ENCODE measurements at places on chromosomes 6 and 20. TPM values are rescaled to one million over a fixed set of nuclear protein-coding genes. Genes with fewer than 3 reads are reported as not detected.

DNA sequence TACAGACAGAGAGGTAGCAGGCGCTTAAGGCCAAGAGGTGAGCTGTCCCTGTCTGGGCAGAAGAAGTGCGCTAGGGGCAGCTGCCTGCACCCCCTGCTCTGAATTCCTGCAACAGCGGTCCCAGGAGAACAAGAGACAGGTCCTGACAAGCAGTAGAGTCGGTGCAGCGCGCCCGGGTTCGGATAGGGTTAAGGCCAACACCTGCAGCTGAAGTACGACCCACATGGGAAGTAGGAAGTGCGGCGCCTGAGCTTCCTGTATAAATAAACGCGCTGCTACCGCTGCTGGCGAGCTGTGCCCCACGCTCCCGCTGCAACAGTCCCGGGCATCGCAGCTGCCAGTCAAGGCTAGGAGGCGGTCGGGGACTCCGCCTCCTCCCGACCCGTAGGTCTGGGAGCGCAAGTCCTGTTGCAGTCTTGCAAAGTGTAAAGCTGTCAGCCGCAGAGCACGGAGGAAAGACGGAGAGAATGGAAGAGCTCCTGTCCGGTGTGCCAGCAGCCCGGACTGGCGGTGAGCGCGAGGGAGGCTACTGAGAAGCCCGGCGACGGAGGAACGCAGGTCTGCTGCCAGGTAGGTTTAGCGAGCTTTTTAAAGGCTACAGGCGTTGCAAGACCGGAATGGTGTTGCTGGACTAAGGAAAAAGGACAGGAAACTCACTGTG lies at the start of gene RNF144B:
Gene RNF144B, plus strand, starts transcription at position 290 of the 661 bp plus-strand sequence. CDS start 12,185 bp downstream, outside the sequence.
- peak; percentile 89 for DNase-seq

- no peak for DNase-seq
These were observed 18.9 kb upstream of the SRSF6 start for GRCh38 chr20:43438578-43439316.

- no peak for DNase-seq
These were observed 65.7 kb downstream of the PSMG4 start for GRCh38 chr6:3324262-3324942.

The SPATS1 gene
- not detected for total RNA-seq

DNA sequence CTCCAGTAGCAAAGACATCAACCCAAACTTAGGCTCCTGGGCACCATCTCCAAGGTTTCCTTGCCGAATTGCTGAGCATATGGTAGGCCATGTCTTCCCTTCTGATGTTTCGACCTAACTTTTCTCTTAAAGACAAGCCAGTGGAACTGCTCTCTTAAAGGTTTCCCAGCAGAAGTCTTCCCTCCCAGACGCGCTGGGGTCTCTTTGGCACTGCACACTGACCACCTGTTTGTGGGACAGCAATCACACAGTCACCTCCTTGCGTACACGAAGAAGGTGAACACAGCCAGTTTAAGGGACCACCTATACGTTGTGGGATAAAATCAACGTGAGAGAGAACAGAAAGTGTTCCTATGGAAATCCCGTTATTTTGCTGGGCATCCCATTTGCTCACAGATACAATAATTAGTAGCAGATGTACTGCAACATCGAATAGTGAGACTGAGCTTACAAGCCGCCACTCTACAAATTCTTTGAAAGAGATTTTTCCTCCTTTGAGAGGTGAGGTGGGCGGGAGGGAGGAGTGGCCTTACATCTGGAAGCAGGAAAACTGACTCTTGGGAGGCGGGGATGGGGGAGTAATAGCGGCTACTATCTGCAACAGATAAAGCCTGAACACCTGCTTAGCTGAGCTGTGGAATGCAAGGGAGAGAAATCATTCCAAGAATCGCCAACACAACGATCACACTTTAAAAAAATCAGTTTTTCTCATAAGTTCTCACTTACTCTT lies 9.9 kb downstream of the GRIK2 start:
- DNase-seq, result no peak

The GPLD1 gene
- total RNA-seq, result 2.4 TPM

DNA sequence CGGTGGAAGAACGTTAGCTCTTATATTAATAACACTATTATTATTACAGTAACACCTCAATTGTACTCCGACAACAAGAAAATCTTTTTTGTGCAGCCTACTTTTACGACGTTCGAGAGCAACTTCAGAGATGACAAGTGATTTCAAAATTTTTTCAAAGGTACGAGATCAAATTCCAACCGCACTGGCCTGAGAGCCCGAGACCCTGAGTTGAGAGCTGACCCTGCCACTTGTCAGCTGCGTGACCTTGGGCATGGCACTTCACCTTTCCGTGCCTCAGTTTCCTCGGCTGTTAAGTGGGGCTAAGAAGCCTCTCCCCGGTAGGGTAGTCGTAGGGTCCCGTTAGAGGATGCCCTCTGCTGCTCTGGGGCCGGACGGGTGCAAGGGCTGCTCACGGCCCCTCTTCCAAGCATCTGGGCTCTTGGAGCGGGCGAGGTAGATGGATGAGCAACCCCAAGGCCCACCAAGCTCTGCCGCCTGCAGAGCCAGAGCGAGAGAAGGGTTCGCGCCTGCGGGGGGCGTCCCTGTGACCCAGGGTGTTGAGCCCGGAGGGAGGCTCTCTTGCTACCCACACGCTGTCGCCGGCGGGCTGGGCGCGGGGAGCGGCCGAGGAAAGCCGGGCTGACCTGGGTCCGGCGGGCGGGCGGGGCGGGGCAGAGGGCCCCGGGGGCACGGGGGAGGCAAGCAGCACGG lies 510 bp downstream of the NDRG3 start:
- DNase-seq, result no peak

DNA sequence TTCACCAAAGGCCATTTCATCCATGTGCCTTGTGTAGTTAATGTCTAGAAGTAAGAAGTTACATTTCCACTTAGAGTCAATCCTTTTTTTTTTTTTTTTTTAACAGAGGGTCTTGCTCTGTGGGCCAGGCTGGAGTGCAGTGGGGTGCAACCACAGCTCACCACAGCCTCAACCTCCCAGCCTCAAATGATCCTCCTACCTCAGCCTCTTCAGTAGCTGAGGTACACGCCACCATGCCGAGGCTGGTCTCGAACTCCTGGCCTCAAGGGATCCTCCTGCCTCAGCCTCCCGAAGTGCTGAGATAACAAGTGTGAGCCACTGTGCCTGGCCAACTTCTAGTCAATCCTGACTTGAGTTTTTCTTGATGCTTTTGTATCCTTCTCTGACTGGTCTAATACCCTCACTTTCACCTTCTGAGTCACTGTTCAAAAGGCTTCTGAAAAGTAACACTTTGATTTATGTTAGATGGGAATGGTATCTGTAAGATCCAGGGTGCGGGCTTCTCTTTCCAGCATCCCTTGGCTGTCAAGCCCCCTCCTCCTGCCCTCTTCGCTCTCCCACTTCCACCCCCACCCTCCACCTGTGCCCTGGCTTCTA lies 22.1 kb downstream of the TRAM2 start:
- no peak for DNase-seq

DNA sequence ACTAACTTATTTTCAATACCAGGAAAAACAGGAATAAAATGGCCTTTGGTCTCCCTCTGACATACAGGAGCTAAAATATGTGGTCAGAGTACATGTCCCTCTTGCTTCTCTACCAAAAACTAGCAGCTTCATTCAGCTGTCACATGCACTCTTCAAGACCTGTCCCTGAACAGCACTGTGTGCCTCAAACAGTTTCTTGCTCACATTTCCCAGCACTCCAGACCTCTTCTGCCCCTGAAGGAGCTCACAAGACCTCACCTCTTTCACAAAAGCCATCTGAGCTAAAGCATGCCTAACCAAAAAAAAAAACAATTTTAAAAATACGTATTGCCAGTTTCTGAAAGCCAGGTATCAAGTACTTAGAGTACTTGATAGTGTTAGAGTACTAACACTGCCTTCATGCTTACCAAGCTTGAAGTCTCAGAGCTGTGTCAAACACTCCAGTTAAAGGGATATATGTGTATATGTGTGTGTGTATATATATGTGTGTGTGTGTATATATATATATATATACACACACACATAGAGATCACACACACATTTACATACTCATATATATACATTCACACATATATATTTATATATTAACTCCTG lies 148.3 kb upstream of the POU3F2 start:
- no peak for DNase-seq

The XKR7 gene
- total RNA-seq, result not detected

The SLCO4A1 gene
- 1.5 TPM for total RNA-seq

DNA sequence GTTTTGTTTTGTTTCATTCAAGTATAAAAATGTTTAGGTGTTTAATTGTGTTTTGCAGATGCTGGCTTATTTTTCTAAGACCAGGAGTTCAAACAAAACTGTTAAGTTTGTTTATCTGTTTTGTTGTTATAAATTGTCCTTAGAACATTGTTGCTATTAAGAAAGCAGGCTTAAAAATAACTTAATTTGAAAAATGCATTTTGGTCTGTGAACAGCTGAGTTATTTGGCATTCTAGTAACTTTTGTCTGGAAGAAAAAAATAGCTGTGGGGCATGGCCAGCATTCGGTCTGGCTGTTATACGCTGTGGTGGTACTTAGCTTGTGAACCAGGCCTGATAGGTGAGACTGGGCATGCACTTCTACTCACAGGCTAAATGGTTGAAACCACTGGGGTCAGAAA lies 37.8 kb downstream of the SLX4IP start:
- DNase-seq, result no peak

- no peak for DNase-seq
These were observed 299.4 kb upstream of the NRSN1 start for GRCh38 chr6:23826572-23826971.

GRCh38 chr6:75852721-75853120 lies 103.7 kb downstream of the MYO6 start:
- no peak for DNase-seq

DNA sequence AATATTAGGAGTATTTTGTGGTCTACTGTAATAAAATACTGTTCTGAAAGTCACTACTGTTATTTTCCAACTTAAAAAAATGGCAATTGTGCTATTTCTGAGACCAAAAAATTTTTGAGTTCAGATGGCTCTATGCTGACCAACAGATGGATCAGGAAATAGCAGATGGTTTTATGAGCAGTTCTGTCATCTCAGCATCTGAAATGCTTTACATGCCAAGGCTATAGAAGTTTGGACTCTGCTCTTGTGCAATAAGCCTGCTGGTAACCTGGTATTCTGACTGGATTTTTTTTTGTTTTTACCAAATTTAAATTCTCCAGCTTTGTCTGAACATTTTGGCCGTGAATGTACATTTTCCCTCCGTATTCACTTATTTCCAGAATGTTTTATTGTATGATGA lies 1127.5 kb downstream of the GRIK2 start:
- no peak for DNase-seq

The C20orf96 gene
- total RNA-seq, result 19.9 TPM

The AKAP12 gene
- total RNA-seq, result 154 TPM

GRCh38 chr6:106511288-106512047 lies 117.8 kb downstream of the RTN4IP1 start:
- DNase-seq, result no peak

GRCh38 chr6:43750622-43751021 lies 19.4 kb upstream of the VEGFA start:
- DNase-seq, result no peak

The MEP1A gene
- not detected for total RNA-seq

GRCh38 chr6:42131531-42131930 lies 10.9 kb downstream of the C6orf132 start:
- no peak for DNase-seq

The SNAI1 gene
- total RNA-seq, result 13.0 TPM

DNA sequence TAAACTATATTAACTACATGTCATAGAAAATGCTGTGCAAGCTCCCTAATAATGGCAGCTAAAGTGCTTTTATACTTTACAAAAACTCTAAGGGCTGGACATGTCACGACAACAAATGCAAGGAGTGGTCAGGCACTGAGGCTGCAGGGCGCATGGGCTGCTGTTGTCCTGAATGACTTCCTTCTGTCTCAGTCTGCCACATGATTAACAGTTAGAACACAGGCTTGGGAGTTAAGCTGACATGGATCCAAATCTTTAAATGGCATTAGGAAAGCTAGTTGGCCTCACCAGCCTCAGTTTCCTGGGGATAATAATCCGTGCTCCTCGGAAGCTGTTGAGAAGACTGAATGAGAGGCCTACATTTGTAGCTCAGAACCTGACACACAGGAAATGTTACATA lies 57.4 kb downstream of the PREP start:
- no peak for DNase-seq

The ENPP5 gene
- total RNA-seq, result not detected

GRCh38 chr20:63521602-63522001 lies 1.0 kb downstream of the PPDPF start:
- no peak for DNase-seq
